ENCODE measurements at places on chromosomes 12 and 14.

DNA sequence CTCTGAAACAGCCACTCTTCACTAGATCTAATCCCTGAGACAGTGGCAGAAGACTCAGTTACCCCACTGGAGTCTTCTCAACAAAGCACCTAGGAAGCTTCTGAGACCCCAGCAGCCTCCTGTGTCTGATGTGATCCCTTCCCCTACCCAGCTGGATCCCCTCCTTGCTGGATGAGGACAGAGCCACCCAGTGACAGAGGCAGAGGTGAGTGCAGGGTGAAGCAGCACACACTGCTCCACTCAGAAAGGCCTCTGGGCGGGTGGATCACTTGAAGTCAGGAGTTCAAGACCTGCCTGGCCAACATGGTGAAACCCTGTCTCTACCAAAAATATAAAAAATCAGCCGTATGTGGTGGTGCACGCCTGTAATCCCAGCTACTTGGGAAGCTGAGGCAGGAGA is 2.7 kb downstream of the SPRYD3 start:
- DNase-seq = no peak

- no peak for DNase-seq
These were observed 113.5 kb downstream of the SCARB1 start for GRCh38 chr12:124750149-124750656.

DNA sequence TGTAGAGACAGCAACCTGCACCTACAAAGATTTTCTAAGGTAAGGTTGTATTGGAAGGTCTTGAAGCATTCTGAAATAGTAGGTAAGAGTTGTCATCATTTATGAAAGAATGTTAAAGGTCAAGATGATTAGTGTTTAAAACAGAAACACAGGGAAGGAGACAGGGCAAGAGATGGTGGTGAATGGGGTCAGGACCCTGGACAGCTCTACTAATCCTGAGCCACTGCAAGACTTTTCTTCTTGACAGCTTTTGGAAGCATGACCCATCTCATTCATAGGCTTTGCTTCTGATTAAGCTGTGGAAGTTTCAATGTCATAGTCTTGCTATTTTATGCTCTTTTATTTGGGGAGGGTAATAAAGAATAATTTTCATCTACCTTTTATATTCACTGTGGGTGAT is 75.5 kb upstream of the CAND1 start:
- DNase-seq = no peak

DNA sequence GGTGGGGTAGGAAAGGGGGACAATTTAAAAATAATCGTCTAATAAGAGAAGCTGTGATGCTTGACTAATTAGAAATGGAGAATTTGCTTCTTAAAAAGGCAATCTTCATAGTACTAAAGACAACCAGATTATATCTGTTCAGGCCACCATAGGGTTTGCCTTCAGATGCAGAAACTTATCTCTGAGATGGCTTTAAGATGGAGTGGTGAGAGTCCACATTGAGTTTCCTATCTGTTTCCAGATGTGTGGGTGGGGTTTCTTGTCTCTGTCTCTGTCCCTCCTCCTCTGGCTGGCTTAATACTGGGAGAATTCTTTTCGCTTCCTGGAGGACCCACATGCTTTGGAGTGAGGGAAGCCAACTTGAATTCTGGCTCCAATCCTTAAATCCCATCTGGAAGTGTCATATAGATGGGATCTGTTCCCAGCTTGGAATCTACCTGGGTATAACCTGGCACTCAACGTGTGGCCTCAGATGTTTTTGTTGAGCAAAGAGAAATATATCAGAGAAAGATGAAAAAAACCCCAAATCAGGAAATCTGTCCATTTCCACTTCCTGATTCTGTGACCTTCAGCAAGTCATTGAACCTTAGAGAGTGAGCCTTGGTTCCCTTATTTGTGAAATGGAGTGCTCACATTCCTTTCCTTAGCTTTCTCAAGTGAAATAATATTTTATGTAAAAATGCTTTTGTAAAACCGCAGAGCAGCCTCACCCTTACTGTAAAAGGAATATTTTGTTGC is 66.4 kb downstream of the CHST11 start:
- no peak for DNase-seq

- DNase-seq = no peak
These were observed 1.8 kb downstream of the GALNT9 start for GRCh38 chr12:132327336-132328171.

- no peak for DNase-seq
These were observed 5.2 kb upstream of the HSP90B1 start for GRCh38 chr12:103924761-103925641.

DNA sequence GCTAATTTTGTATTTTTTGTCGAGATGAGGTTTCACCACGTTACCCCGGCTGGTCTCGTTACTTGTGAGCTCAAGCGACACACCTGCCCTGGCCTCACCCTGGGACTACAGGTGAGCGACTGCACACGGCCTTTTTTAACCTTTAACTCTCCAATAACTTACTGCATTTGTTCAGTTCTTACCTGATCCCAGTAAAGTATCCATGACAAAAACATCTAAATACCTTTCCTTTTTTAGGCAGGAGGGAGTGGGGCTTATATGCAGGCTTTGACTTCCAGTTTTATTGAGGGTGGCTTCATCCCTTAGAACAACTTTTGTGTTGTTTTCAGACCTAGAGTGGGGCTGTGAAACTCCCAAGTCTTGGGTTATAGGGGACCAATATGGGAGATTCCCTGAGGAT is 68.3 kb downstream of the DENND5B start:
- no peak for DNase-seq

GRCh38 chr12:79331870-79332269 is 358.9 kb downstream of the PAWR start:
- DNase-seq = no peak

- DNase-seq = no peak
These were observed 14.7 kb downstream of the PTCSC3 start for GRCh38 chr14:36161776-36162175.

GRCh38 chr12:34607520-34608195 is 585.4 kb downstream of the ALG10 start:
- DNase-seq = no peak

GRCh38 chr12:124392667-124393413 is 97.9 kb downstream of the RFLNA start:
- DNase-seq = no peak

- DNase-seq = no peak
These were observed 513.0 kb downstream of the DIO2 start for GRCh38 chr14:79698298-79698711.

- no peak for DNase-seq
These were observed 24.5 kb upstream of the BCL11B start for GRCh38 chr14:99296517-99296916.

GRCh38 chr12:132326646-132327045 is 2.7 kb downstream of the GALNT9 start:
- no peak for DNase-seq

- DNase-seq = no peak
These were observed 251.1 kb downstream of the BCAT1 start for GRCh38 chr12:24697769-24698168.

DNA sequence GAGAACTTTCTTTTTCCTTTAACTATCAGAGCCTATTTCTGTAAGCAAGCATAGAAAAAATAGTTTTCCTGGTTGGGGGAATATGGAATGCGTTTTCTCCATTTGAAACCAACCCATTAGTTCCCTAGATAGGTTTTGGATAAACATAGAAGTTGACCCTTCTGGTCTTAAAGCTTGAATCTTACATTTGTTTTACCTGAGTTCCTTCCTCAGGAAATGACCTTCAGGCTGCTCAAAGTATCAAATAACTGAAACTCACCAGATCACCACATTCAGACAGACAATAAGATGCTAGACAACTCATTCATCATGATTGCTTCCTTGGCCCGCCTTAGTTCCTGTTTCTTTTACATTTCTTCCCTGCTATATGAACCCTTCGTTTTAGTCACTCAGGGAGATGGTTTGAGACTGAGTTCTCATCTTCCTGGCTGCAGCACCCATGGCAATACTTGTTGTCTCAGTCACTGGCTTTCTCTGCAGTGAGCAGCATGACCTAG is 52.2 kb downstream of the LRP6 start:
- DNase-seq = no peak

GRCh38 chr14:102492531-102492910 is 17.1 kb downstream of the ANKRD9 start:
- no peak for DNase-seq

- DNase-seq = no peak
These were observed 22.4 kb upstream of the CCDC63 start for GRCh38 chr12:110824342-110824741.

DNA sequence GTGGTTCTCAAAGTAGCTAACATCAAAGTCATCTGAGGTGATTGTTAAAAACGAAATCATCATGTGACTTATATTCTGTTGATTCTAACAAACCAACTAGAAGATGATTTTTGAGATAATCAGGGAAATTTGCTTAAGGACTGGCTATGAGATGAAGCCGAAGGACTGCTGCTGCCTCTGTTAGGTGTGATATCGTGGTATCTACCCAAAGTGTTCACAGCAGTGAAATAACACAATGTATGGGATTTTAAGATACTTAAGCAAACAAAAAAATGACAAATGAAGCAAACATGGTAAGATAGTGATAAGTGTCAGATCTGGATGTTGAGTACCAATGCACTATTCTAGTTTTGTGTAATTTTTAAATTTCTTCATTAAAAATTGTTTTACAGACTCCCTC is 59.1 kb downstream of the GXYLT1 start:
- DNase-seq = no peak

DNA sequence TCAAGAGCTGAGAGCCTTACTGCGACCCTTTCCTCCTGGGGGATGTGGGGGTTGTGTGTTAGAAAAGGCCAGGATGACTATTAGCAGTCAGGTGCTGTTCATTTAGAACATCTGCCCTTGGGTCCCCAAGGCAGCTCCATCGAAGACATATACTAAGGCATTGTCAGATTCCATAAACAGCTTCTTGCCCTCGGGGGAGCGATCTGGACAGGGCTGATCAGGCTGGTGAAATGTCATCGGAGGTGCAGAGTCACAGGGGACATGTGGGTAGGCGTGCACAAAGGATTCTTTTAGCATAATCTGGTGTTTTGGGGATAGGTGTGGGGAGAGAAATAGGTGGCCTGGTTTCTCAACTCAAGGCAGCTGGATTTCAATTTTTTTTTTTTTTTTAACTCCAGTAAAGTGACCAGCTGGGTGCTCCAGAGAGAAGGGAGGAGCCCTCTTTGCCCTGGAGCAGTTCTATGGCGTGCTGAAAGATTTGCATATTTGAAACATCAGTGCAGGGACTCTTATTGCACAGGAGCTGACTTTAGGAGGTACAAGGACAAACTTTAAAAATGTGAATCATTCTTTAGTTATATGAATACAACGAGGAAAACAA is 160.1 kb downstream of the SUDS3 start:
- no peak for DNase-seq

- no peak for DNase-seq
These were observed 166.9 kb upstream of the DCN start for GRCh38 chr12:91349476-91349875.

DNA sequence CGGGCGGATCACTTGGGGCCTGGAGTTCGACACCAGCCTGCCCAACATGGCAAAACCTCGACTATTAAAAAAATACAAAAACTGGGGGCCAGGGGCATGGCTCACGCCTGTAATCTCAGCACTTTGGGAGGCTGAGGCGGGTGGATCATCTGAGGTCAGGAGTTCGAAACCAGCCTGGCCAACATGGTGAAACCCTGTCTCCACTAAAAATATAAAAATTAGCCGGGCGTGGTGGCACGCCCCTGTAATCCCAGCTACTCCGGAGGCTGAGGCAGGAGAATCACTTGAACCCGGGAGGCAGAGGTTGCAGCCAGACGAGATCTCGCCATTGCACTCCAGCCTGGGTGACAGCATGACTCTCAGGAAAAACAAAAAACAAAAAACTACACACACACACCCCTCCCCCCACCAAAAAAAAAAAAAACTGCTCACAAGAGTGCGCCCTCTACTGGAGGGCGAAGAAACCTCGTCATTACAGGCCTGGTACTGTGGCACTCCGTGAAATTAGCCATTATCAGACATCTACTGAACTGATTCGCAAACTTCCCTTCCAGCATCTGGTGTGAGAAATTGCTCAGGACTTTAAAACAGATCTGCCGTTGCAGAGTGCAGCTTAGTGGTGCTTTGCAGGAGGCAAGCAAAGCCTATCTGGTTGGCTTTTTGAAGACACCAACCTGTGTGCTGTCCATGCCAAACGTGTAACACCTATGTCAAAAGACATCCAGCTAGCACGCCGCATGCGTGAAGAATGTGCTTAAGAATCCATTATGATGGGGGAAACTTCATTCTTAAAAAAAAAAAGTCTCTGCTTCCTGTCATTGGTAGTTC is 7.7 kb downstream of the PPP1R3E start:
- no peak for DNase-seq

DNA sequence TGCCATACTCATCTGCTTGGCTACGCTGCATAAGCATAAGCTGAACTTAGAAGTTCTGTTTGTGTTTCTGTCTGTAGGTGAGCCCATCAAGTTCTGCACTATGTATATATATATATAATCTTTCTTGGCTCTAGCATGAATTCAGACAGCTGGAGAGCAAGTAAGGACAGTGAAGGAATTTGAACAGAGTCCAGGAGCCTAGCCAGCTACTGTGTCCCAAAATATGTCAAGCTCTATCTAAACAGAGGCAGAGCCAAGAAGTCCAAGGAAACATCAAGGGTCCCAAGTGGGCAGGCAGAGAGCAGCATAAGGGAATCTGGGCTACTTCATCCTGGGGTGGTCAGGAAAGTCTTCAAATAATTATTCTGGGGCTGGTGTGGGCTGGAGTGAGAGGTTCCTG is 118.5 kb upstream of the NPAS3 start:
- DNase-seq = no peak

DNA sequence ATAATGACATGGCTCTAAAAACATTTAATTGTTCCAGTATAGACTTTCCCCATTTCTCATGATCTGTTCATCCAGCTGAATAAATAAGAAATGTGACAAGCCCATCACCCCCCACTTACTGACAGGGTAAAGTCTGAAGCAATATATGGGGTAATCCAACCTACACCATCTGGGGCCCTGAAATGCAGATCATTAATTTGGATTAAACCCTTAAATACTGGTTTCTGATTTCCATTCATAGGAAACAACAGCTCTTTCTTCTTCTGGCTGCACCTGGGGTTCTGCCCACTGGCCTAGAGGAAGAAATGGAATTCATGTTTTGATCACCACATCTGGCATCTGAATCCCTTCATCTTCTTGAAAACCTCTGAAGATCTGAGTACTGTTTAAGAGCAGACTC is 39.3 kb upstream of the ACSM4 start:
- DNase-seq = no peak

- DNase-seq = no peak
These were observed 242.7 kb upstream of the KRR1 start for GRCh38 chr12:75754141-75754540.

- no peak for DNase-seq
These were observed 168.3 kb upstream of the SYT1 start for GRCh38 chr12:78696267-78696666.

GRCh38 chr12:11581179-11581755 is 68.2 kb upstream of the ETV6 start:
- peak; percentile 26 for DNase-seq

All from stimulated activated CD8-positive, alpha-beta memory T cell treated with anti-CD3 and anti-CD28 coated beads, Interleukin-2, amount 100 ng/mL, for 1 hour (primary cell).